ENCODE measurements at places on chromosomes 6 and 20. TPM values are rescaled to one million over a fixed set of nuclear protein-coding genes. Genes with fewer than 3 reads are reported as not detected.

DNA sequence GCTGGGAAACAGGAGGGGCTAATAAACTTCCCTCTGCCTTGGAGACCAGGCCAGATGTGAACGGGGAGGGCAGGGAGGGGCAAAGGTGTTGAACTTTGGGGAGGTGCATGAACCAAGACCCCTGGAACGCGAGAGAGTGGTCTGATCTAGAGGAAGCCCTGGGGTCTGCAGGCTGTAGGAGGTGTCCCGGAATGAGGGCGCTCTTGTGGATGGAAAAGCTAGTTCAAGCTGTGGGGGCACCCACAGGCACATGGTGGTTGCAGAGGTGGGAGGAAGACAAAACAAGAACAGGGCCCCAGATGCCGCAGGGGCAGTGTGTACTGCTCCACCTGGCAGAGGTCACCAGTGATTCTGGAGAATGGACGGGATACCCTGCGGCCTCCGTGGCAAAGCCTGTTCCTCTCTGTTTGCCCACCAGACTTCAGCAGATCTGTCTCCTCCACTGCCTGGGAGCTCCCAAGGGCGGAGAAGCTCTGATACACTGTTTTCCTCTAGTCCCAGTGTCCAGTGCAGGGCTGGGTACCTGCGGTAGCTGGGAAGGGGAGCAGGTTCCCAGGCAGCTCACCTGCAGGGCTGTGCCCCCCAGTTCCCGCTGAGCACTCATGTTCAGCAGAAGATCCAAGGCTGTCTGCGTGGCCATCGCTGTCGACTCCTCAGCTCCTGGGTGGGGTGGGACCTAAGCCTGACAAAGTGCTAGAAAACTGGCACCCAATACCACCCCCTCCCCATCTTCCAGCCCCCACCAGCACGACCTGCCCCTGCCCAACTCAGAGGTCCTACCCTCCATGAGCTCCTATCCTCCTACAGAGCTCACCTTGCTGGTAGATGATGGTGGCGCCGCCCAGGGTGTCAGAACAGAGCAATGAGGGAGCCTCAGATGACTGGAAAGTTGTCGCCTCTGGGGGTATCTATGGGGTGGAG lies 14.7 kb downstream of the ZNF335 start:
- no peak overlapping the region for H3K4me3 ChIP-seq
- no peak for DNase-seq
- no peak overlapping the region for H3K27ac ChIP-seq
- H3K4me1 ChIP-seq: no peaks in the 10 kb centered on the region
- H3K27me3 ChIP-seq: no peaks in the 10 kb centered on the region
- H3K36me3 ChIP-seq: peaks cover 14% of the 10 kb centered on the region

DNA sequence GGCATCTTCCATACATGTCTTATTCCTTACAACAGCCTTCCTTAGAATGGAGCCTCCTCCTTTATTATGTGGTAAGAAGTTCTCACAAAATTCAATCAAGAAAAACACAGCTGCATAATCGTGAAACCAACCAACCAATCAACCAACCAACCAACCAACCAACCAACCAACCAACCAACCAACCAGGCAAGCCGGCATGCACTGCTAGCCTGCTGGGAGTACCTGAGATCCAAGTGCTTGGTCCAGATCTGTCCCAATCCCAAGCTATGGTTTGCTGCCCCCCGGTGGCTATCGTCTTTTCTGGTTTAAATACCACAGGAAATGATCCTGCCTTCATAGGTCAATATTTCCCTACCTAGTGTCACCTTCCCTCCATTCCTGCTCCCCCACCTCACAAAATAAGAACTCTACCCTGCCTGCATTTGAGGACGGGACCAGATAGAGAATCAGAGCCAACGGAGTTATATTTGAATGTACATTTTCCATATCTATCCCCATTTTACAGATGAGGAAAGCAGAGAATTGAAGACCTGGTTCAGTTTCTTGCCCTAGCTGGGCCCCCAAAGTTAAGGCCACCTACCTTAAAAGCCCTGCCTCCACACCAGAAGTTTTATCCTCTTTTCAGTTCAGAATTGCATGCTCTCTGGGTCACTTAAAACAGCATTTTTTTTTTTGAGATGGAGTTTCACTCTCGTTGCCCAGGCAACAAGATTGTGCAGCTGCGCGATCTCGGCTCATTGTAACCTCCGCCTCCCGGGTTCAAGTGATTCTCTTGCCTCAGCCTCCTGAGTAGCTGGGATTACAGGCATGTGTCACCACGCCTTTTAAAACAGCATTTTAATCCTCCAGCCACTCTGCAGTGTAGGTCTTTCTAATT lies 27.1 kb downstream of the RAB44 start:
- H3K4me3 ChIP-seq: no peak overlapping the region
- DNase-seq: peak; percentile 56
- H3K27ac ChIP-seq: no peak overlapping the region

GRCh38 chr6:133855991-133856370 lies 32.9 kb upstream of the TCF21 start:
- no peak overlapping the region for H3K4me3 ChIP-seq
- peaks cover 40% of the 10 kb centered on the region for H3K27me3 ChIP-seq
- no peaks in the 10 kb centered on the region for H3K4me1 ChIP-seq
- H3K36me3 ChIP-seq: no peaks in the 10 kb centered on the region
- DNase-seq: no peak
- no peak overlapping the region for H3K27ac ChIP-seq

- peak overlapping the region; percentile 28 for H3K4me3 ChIP-seq
- no peaks in the 10 kb centered on the region for H3K27me3 ChIP-seq
- no peak for DNase-seq
- no peaks in the 10 kb centered on the region for H3K36me3 ChIP-seq
- peaks cover 31% of the 10 kb centered on the region for H3K4me1 ChIP-seq
Observed at GRCh38 chr6:125251516-125252220, 50.1 kb downstream of the HDDC2 start.

DNA sequence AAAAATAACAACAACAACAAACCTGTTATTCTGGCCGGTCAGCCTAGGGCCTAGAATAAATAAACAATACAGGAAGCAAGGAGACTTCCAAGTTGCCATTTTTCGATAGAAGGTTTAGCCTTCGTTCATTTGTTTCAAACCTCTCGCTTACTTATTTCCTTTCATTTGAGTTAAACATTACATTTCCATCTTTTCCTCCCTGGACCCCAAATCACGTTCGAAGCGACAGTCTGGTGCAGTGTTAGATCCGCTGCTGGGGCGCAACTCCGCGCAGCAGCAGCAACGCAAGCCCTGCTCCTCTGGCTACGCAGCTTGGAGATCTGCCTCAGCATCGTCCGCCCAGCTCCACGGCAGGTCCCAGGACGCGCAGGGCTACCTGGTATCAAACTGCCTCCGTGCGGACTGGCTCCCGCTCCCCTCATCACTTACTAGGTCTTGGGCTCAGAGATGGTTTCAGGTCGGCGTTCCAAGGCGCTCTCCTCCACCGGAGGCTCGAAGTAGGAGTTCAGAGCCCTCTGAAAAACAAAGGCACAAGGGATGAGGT lies 530 bp downstream of the TDP2 start:
- DNase-seq: peak; percentile 8
- peaks cover 23% of the 10 kb centered on the region for H3K4me1 ChIP-seq
- peak overlapping the region; percentile 97 for H3K4me3 ChIP-seq
- peaks cover 3% of the 10 kb centered on the region for H3K27me3 ChIP-seq

DNA sequence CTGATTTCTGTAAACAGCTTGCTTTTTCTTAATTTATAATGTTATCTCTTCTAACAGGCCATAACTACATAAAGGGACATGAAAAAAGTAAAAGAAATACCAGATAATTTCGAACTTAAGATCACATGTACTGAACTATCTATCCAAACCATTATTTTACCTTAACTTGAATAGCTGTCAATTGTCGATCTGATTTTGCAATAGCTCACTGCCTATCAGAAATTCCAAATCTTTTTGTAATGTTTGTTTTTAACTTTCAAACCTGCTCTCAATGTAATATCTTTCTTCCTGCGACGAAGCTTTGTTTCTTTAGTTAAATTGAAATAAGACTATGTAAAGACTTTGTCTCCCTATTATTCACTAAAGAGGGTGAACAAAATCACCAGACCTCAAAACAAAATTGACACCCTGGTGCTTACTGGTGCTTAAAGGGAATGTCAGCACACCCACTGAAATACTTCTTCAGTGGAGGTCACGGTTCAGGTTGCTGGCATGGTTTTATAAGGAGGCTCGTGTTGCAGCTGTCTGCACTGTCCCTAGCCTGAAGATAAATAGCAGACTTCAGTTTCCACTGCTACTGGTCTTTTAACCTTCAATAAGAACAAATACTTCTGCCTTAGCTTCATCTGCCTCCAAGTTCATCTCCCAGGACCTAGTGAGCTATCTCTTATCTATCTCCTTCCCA lies 117.5 kb upstream of the QKI start:
- DNase-seq: no peak
- no peaks in the 10 kb centered on the region for H3K4me1 ChIP-seq
- no peak overlapping the region for H3K4me3 ChIP-seq
- H3K27ac ChIP-seq: no peak overlapping the region
- H3K27me3 ChIP-seq: no peaks in the 10 kb centered on the region

DNA sequence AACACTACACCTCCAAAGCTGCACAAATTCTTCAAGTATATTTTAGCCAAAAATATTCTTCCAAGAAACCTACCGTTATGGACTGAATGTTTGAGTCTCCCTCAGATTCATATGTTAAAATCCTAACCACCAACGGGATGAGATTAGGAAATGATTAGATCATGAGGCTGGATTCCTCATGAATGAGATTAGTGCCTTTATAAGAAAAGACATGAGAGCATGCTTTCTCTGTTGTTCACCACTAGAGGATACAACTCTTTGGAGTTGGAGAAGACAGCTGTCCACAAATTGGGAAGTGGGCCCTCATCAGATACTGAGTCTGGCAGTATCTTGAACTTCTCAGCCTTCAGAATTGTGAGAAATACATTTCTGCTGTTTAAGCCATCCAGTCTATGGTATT lies 7.1 kb upstream of the SLC17A4 start:
- H3K36me3 ChIP-seq: no peaks in the 10 kb centered on the region
- no peak overlapping the region for H3K4me3 ChIP-seq
- no peak for DNase-seq
- no peaks in the 10 kb centered on the region for H3K27me3 ChIP-seq
- no peak overlapping the region for H3K27ac ChIP-seq
- H3K4me1 ChIP-seq: no peaks in the 10 kb centered on the region

BMP2 gene
- 0.05 TPM for total RNA-seq

LTV1 gene
- total RNA-seq: 32.5 TPM

PTCHD4 gene
- 1.8 TPM for total RNA-seq

ZDHHC14 gene
- 6.6 TPM for total RNA-seq

Data from HFFc6 (cell line).